Spinal cord (tissue), 10 donors: ENCODE measurements at places on chromosomes 6 and 20. TPM values are rescaled to one million over a fixed set of nuclear protein-coding genes. Genes with fewer than 3 reads are reported as not detected.

DNA sequence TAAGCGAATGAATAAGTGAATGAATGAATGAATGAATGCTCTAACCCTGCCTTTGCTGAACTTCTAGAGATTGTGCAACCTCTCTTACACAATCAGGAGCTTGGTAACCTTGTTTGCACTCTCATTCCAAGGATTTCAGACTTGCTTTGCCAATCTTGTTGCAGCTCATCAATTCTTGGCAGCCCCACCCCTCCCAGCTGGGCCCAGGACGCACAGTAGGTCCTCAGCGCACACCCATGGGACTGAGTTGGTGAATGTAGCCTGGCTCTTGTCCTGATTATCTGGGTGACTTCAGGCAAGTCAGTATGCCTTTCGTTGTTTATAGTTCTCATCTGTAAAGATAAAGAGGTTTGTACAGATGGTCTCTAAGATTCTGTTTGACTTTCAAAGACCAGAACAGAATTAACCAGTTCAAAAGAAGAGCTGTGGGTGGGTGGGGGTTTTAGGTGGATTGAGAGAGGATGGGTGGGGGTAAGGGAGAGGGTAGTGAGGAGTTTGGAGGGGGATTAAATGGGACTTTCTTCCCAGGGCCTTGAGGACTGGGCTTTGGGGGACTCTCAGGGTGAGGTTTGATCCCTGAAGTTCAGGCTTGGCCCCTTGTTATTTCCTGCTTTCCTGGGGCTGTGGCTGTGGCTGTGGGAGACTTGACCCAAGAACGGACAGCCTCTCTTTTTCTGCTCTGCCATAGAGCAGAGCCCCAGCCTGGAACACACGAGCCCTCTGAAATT lies 33.2 kb downstream of the VEGFA start:
- H3K36me3 ChIP-seq, result no peaks in the 10 kb centered on the region
- H3K4me1 ChIP-seq, result no peaks in the 10 kb centered on the region
- no peak overlapping the region for H3K27ac ChIP-seq
- H3K4me3 ChIP-seq, result no peak overlapping the region

DNA sequence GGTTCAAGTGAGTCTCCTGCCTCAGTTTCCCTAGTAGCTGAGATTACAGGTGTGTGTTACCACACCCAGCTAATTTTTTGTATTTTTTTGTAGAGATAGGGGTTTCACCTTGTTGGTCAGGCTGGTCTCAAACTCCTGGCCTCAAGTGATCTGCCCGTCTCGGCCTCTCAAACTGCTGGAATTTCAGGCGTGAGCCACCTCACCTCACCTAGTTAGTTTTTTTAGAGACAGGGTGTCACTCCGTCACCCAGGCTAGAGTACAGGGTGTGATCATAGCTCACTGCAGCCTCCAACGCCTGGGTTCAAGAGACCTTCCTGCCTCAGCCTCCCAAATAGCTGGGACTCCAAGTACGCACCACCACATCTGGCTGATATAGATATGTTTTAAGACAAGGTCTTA lies 22.9 kb downstream of the SYTL3 start:
- no peak for DNase-seq
- no peaks in the 10 kb centered on the region for H3K27me3 ChIP-seq
- no peaks in the 10 kb centered on the region for H3K36me3 ChIP-seq
- H3K4me1 ChIP-seq, result no peaks in the 10 kb centered on the region
- H3K4me3 ChIP-seq, result no peak overlapping the region

- H3K4me3 ChIP-seq, result no peak overlapping the region
- H3K27ac ChIP-seq, result no peak overlapping the region
- H3K36me3 ChIP-seq, result peaks cover 83% of the 10 kb centered on the region
- no peak for DNase-seq
- H3K27me3 ChIP-seq, result no peaks in the 10 kb centered on the region
These were observed 4.3 kb downstream of the ARFRP1 start for GRCh38 chr20:63703471-63703975.

- no peaks in the 10 kb centered on the region for H3K36me3 ChIP-seq
- no peak overlapping the region for H3K4me3 ChIP-seq
- DNase-seq, result no peak
- no peaks in the 10 kb centered on the region for H3K4me1 ChIP-seq
These were observed 465.6 kb downstream of the HDGFL1 start for GRCh38 chr6:23034926-23035325.

DNA sequence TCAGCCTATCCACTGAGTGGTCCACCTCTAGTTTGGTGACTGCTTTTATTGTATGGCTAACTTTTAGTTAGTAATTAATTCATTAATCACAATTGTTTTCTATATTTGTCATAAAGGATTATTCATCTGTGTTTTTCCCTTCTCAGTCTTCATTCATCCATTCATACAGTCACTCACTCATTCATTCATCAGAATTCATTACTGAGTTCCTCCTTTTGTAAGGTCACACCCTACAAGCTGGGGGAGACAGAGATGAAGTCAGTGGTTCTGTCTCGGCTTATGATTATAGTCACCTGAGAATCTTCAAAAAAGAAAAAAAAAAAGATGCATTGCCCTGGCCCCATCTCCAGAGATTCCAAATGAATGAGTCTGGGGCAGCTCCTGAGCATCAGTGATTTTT lies 257.1 kb downstream of the ADGB start:
- no peak for DNase-seq
- peaks cover 9% of the 10 kb centered on the region for H3K4me1 ChIP-seq
- H3K27ac ChIP-seq, result no peak overlapping the region
- H3K36me3 ChIP-seq, result no peaks in the 10 kb centered on the region

DNA sequence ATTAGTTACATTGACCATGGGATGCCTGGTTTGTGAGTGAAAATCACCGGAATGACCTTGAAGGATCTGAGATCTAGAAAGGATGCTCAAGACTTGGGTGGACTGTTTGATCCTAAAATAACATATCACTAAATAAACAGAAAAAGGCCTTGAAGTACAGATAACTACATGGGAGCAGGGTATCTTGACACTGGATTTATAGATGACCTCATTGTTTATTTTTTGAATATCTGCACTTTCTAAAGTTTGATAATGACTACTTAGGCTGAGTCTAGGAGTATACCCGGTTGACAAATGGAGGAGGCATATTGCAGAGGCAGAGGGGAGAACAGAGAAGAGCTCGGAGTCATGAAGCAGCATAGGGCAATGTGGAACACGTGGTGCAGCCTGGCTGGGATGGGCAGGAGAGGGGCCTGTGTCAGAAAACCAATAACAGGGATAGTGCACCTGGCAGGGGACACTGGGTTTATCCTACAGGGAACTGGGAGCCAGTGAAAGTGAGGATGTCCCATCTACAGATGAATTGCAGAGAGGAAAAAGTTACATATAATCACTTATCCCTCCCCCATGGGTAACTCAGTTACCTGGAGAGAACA lies 50.3 kb downstream of the PLAGL1 start:
- peaks cover 4% of the 10 kb centered on the region for H3K4me1 ChIP-seq
- H3K27me3 ChIP-seq, result no peaks in the 10 kb centered on the region
- no peak overlapping the region for H3K27ac ChIP-seq
- no peaks in the 10 kb centered on the region for H3K36me3 ChIP-seq
- no peak overlapping the region for H3K4me3 ChIP-seq
- DNase-seq, result no peak

- no peak overlapping the region for H3K4me3 ChIP-seq
- H3K36me3 ChIP-seq, result no peaks in the 10 kb centered on the region
- peak; percentile 39 for DNase-seq
- peaks cover 15% of the 10 kb centered on the region for H3K27me3 ChIP-seq
- peak overlapping the region; percentile 22 for H3K27ac ChIP-seq
These were observed 195.0 kb upstream of the CEP162 start for GRCh38 chr6:84422380-84422968.

GRCh38 chr6:146990821-146991798 lies 213.1 kb upstream of the STXBP5 start:
- H3K36me3 ChIP-seq, result no peaks in the 10 kb centered on the region
- H3K27me3 ChIP-seq, result no peaks in the 10 kb centered on the region
- no peak overlapping the region for H3K4me3 ChIP-seq
- H3K4me1 ChIP-seq, result no peaks in the 10 kb centered on the region
- H3K27ac ChIP-seq, result no peak overlapping the region

DNA sequence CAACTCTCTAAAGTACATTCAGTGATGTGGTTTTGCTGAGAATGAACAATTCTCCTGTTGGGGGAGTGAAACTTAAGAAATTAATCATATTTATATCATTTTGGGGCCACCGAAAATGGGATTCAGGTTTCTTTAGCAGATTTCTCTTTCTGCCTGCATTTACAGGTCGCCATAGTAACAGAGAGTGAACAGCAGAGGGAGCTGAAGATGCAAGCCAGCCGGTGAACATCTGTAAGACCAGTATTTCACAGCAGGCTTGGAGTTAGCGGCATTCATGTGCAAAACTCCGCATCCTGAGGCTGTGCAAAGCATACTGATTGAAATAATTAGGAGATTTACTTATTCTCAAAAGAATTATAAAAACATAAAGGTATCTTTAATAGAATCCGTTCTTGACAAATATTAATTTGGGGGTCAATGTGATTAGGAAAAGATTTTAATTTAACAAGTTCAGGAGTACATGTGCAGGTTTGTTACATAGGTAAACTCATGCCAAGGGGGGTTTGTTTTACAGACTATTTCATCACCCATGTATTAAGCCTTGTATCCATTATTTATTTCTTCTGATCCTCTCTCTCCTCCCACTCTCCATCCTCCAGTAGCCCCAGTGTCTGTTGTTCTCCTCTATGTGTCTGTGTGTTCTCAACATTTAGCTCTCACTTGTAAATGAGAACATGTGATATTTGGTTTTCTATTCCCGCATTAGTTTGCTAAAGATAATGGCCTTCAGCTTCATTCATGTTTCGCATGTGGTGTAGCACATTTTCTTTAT lies 17.8 kb upstream of the HSF2 start:
- no peaks in the 10 kb centered on the region for H3K4me1 ChIP-seq
- peak; percentile 95 for DNase-seq

Gene IL20RA
- 1.7 TPM for polyA plus RNA-seq

Gene ENPP4
- polyA plus RNA-seq, result 9.4 TPM

Gene CDC40
- polyA plus RNA-seq, result 22.6 TPM
